ENCODE measurements at places on chromosomes 5 and 9.

- no peak for DNase-seq
These were observed 115.9 kb upstream of the SH3GL2 start for GRCh38 chr9:17462869-17463464.

- no peak for DNase-seq
These were observed 3.6 kb downstream of the MGAT4B start for GRCh38 chr5:179802950-179803562.

DNA sequence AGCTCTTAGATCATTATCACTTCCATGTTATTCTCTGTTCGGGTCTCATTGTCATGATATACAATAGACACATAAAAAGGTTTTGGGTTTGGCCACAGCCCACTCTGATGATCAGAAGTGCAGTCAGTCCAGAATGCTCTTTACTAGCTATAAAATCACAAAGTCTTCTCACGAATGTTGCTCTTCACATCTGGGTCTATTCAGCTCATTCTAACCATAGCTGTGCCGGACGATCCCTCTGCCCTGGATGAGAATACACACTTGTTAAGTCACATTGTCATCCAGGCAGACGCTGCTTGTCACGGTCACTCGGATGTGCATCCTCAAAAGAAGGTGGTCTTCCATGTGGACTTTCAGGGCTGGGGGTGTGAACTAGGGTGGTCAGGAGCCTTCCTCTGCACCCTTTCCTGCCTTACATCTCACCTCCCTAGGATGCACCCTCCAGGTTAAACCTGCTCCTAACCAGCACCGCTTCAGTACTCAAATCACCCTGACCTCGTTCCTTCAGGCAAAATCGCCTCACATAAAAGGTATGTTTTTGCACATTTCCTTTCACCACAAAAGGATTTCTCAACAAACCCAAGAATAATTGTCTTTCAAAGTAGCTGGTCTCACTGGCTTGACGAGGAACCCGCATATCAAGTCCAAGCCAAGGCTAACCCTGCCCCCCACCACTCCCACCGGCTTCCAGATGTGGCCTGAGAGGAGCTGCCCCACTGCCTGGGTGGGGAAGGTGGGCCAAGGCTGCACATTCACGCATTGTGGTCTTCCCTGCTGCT lies 21.9 kb downstream of the ANKH start:
- DNase-seq: no peak

DNA sequence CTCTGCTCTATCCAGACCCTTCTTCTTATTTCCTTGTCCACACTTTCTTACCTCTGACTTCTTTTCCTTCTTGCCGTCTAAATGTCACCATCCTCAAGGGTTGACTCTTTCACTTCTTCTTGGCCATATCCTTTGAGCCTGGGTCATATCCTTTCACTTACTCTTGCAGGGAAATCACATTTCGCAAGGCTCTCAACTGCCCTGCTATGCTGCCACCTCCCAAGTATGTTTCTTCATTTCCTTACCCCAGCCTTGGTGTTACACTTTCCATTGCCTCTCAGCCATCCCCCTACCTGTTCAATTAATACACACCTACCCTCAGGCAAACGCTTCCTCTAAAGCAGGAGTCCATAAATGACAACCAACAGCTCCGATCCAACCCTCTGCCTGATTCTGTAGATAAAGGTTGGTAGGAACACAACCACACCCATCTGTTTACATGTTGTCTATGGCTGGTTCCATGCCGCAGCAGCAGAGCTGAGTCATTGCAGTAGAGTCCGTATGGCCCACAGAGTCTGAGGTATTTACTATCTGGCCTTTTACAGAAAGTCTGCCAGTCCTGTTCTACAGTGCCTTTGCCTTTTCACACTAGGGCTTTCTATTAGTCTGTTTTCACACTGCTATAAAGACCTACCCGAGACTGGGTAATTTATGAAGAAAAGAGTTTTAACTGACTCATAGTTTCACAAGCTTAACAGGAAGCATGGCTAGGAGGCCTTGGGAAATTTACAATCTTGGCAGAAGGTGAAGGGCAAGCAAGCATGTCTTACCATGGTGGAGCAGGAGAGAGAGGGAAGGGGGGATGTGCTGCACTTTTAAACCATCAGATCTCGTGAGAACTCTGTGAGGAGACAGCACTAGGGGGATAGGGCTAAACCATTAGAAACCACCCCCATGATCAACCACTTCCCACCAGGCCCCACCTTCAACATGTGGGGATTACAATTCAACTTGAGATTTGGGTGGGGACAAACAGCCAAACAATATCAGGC lies 97.9 kb downstream of the SV2C start:
- DNase-seq: no peak

DNA sequence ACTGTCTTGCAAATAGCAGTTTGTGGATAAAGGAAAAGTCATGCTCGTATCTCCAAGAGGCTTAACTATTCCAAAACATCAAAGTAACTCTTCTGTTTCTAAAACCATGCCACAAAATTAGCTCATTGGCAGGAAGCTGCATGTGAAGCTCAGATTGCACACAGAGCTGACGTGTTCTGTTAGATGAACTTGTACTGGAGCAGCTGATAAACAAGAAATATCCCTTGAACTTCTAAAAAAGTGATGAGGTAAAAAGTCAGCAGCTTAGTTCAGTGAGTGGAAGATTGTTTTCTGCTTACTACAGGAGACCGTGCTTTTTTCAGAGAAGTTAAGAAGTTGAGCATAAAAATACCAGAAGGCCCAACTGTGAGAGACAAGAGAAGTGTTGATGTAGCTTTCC lies 113.2 kb downstream of the SLC12A2 start:
- DNase-seq: no peak
